Activated CD8-positive, alpha-beta memory T cell treated with anti-CD3 and anti-CD28 coated beads for 1 hour (primary cell): ENCODE measurements at places on chromosomes 2 and 18.

DNA sequence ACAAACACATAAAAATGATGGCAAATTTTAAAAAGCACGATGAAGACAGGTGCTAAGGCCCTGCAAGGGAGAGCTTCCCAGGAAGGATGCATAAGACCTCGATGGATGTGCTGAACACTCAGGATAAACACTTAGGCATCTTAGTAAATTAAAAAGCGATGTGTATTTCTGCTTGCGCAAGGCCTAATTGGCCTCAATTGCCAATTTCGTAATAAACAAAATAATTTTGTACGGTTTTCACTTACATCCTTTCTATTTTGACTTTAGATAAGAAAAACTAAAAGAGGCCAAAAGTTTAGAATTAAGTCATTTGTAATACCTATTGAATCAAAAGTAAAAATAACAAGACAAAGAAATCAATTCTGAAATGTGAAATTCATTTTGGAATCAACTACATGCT is 189.1 kb downstream of the TCF4 start:
- no peak for DNase-seq

DNA sequence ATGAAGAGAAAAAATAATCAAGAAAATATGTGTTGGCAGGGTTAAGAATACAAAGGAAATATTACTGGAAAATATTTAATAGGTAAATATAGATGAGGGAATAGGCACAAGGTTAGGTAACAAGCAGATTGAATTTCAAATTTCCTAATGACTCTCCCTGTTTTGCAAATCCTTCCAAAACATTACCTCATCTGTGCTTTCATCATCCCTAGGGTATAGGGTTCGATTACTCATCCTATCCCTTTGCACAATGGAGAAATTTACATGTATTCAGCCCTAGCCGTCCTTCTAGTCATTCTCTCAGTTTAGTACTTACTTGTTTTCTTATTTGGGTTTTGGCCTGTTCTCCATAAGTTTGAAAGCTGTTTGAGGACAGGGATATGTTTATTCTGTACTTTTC is 864.6 kb upstream of the FSHR start:
- no peak for DNase-seq

DNA sequence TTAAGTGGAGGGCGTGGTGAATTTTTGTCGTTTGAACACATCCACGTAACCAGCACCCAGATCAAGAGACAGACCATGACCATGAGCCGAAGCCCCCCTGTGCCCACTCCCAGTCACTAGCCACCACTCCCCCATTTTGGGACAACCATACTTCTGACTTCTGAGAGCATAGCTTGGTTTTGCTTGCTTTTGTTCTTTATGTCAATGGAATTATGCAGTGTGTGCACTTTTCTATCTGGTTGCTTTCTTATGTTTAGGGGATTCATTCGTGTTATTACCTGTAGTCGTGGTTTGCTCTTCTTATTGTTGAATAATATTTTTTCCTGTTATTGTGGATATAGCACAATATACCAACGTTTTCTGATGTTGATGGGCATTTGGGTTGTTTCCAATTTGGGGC is 141.7 kb downstream of the GLI2 start:
- DNase-seq = no peak

DNA sequence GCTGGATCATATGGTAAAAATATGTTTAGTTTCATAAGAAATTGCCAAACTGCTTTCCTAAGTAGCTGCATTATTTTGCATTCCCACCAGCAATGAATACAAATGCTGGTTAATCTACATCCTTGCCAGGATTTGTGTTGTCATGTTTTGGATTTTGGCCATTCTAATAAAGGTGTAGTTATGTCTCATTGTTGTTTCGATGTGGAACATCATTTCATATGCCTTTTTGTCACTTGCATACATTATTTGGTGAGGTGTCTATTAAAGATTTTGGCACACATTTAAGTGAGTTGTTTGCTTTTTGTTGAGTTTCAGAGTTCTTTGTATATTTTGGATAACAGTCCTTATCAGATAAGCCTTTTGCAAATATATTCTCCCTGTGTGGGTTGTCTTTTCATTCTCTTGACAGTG is 299.2 kb upstream of the TFPI start:
- DNase-seq = no peak

GRCh38 chr2:85971366-85971765 is 82.6 kb upstream of the ST3GAL5 start:
- no peak for DNase-seq

DNA sequence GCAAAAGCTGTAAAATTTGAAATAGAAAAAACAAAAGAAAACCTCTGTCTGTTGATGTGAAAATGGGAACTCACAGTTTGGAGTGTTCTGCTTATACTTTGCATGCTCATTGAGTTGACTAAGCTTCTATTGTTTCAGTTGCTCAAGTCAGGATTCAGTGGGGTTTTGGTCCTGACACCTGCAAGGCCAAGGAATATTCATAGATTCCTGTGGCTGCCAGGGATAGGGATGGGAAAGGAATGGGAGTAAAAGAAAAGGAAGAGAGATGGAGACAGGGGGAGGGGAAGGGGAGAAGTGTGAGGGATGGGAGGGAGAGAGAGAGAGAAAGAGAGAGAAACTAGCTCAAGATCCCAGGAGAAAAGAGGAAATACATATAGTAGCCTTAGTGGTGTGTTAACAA is 1.3 kb downstream of the CPS1 start:
- DNase-seq = no peak

DNA sequence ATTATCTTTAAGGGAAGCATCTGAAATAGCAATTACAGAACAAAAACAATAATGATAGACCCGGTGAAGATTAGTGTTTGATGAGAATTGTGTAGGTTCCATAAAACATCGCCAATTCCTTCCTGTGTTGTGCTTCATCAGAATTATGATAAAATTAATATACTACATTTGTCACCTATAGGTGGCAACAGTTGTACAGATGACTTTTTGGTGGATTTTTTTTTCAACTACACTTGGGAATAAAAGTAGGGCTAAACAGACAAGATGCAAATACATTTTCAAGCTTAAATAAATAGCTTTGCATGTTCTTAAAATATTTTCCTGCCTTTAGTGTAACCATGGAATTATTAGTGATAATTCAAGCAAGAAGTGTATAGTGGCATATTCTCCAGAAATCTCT is 7.0 kb upstream of the LYPD1 start:
- DNase-seq = no peak

DNA sequence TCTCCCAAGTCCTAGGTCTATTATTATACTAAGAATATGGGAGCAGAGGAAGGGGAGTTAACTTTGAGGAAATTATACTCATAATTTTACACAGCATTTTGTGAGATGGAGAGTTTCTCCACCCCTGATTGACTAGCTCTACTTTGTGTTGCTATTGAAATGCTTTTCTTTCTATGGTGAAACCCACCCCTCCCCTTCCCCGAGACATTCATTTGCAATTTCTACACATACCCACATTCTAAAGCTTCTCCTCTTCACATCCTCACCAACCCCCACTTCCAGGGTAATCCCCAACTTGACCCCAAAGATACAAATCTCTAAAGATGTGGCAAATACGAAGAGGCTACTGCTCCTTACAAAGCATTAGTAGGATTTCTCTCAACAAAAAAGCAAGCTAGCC is 992.2 kb downstream of the BCL11A start:
- DNase-seq = no peak

DNA sequence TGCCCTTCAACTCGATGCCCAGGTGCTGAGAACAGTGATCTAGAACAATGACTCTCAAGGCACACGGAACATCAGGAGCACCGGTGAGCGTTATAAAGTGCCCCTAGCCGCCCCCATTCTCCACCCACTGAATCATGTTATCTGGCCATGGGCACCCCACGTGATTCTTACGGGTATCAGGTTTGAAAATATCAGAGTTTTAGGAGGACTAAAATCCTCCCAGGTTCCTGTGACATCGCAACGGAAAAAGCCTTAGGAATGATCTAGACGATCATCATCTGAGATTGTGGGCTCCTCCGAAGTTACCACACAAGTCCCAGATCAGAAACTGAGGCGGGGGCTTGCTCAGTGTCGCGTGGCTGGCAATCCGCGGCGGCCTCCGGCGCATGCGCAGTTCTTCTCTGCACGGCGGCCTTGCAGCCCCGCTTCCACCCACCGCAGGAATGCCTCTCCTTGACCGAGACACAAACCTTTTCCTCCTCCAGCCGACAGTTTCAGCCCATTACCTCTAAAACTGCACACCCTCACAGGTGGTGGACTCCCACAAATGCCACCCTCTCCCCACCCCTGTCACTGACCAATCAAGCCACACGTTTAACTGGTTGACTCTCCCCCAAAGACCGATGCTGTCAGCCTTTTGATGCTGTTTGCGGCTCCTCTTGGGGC is 5.8 kb upstream of the MRPL33 start:
- DNase-seq = no peak
